Activated naive CD4-positive, alpha-beta T cell (primary cell): ENCODE measurements at places on chromosomes 13 and 19.

- no peak for DNase-seq
Measured at GRCh38 chr19:57708641-57709361, at the start of gene ZNF154. ZNF154 (minus strand) TSS chr19:57709204; CDS start chr19:57708971, 233 bp downstream.

GRCh38 chr19:14031719-14032480 lies at the start of gene IL27RA:
IL27RA (plus strand) TSS chr19:14031762; CDS start chr19:14031873, 111 bp downstream.
- DNase-seq: peak; percentile 76

- no peak for DNase-seq
Measured at GRCh38 chr13:60356970-60357369, 40.0 kb upstream of the TDRD3 start.

DNA sequence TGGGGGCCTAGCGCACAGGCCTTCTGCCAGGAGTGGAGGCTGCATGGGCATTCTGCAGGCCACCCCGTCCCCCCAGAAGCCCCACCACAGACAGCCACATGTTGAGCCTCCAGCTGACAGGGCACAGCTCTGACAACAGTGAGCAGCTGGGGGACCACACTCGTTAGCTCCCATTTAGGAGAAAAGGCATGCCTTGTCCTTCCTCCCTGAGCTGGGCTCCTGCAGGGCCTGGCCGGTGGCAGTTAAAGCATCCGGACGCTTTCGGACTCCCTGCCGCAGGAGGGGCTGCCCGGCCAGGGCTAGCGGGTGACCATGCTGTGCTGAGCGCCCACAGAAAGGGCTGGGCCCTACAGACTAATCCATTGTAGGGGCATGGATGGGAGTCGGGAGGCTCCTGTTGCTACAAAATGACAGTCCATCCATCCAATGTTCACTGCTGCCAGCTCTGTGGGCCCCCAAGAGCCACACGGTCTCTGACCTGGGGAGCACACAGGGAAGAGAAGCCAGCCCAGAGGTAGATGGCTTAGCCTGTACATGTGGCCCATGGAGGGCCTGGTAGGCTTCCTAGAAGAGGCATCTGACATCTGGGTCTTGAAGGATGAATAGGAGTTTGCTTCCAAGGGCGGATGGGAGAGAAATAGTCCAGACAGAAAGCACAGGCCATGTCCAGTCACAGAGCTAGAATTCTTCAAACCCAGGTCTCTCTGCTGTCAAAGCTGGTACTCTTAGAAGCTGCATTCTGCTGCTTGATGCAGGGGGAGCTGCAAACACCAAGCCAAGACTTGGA lies 116.5 kb upstream of the VSTM2B start:
- DNase-seq: no peak

GRCh38 chr13:46893798-46894560 lies 2.9 kb downstream of the HTR2A start:
- DNase-seq: peak; percentile 57

DNA sequence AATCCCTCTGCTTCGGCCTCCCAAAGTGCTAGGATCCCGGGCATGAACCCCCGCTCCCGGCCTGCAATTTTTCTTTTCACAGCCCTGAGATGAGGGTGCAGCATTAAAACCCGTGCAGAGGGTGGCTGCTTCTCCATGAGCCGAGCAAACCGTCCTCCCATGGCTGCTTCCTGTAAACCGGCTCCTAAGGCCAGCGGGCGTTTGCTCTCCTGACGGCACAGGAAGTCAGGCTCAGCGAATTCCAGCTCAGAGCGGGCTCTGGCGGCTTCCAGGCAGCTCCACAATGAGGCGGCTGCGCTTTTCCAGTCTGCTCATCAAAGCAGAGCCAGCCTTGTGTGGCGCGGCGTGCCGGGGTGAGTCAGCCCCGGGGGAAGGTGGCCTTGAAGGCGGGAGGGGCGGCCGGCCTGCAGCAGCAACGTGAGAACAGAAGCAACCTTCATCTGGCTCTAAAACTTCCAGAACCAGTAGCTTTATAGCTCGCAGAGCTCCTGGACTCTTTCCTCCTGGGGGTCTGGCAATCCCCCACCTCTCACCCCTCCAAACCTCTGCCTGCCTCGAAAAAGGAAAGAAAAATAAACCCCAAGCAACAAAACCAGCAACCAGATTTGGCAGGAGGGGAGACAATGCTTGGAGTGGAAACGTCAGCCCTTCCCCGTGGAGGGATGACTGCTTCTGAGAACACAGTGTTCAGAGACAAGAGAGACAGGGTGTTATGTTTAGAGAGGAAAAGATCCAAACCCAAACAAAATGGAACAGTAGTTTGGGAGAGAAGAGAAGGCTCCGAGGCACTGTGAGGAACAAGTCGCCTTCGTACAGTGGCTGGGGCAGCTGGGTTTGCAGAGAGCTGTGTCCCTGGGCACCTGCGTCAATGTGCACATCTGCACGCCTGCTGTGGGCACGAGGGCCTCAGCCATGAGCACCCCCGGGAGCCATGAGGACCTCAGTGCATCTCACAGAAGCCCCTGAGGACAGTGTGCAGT lies 67.8 kb downstream of the GADD45B start:
- peak; percentile 31 for DNase-seq

DNA sequence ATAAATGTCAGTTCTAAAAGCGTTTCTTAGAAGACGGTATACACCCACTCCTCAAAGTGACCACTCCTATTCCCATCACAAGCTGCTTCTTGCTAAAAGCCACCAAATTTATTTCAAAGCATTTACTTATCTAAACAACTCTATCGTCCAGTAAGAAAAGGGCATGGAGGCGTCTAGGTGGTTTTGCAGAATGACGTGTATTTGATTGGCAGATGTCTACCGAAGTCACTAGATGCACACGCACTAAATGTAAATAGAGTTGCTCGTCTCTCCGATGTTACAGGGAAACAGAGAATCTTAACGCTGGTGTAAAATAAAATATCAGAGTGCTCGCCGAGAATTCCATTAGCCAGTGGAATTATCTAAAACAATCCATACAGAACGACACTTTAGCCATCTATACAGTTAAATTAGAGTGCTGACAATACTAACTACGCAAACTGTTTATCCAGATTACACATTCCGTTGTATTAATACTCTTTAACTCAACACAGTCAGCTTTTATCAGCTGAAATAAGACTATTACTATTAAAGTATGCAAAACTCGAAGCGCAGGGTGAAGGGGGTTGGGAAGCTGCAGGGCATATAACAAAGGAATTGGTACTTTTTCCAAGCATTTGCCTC lies 1.9 kb downstream of the KLF12 start:
- DNase-seq: no peak

DNA sequence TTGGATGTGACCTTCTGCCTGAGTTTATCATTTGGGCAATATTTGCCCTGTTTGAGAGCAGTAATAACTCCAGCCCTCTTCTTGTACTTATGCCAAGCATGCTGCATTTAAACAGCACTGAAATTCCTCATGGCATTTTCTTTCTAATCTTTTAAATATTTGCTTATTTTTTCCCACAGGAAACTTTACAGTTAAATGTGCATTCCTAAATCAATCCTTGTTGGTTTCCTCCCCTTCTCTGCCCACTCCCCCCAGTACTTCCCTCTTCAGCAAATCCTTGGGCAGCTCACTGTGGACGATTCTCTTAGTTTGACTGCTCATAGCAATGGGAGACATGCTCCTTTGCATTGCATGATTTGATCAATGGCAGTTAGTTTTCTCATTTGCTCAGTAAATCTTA lies 68.7 kb downstream of the RAP2A start:
- DNase-seq: no peak

- no peak for DNase-seq
Measured at GRCh38 chr13:60945396-60945795, 470.3 kb downstream of the PCDH20 start.

DNA sequence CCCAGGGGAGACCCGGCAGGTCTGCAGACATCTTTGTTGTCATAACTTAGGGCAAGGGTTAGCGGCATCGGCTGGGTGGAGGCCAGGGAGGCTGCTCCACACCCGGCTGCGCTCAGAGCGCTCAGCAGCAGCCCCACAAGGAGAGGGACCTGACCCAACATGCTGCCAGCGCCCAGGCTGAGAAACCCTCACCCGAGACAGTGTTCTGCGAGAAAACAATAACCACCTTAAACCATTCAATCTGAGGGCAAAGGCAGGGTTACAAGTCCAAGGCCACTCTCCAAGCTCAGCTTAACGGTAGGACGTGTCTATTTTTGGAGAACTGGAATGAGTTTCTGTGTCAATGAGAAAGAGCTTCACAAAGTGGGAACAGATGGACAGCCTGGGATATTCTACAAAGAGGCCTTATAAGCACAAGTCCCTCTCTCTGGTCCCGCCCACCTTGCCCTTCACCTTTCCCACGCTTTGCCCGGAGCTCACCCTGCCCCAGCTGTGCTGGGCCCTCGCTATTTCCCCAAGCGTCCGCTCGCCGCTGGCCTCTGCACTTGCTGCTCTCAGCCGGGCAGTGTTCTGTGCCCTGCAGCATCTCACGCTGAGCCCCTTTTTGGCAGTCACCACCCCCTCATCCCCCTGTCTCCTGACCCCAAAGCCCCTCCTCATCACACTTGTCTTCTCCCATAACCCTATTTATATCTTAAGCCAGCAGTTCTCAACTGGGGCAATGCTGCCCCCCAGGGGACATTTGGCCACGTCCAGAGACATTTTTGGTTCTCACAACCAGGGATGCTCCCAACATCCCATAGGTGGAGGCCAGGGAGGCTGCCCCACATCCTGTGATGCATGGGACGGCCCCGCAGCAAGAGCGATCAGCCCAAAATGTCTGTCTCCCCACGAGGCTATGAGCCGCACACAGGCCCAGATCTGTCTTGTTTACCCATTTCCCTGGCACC lies 17.6 kb downstream of the PPP1R12C start:
- DNase-seq: no peak

DNA sequence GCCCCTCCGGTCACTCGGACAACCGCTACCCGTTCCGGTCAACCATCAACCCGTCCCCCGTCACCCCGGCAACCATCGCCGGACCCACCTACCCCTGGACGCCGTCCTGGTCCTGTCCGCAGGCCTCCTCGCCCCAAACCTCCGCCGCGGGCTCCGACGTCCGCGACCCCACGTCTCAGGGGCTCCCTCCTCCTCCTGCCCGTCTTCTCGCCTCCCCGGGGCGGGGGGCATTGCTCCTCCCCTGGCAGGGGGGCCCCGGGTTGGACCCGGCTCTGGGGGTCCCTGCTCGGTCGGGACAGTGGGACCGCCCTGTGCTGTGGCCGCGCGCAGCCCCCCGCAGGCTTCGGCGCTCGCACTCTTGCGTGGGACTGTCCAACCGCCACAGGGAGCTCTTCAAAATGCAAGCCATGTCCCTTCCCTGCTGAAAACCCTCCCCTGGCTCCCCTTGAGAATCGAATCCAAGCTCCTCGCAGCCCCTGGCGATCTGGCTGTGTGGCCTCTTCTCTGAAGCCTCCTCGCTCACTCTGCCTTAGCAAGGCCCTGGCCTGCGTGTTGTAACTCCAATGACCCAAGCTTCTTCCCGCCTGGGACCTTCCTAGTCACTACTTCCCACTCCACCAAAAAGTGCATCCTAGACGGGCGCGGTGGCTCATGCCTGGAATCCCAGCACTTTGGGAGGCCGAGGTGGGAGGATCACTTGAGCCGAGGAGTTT lies 8.4 kb downstream of the EPHX3 start:
- no peak for DNase-seq

DNA sequence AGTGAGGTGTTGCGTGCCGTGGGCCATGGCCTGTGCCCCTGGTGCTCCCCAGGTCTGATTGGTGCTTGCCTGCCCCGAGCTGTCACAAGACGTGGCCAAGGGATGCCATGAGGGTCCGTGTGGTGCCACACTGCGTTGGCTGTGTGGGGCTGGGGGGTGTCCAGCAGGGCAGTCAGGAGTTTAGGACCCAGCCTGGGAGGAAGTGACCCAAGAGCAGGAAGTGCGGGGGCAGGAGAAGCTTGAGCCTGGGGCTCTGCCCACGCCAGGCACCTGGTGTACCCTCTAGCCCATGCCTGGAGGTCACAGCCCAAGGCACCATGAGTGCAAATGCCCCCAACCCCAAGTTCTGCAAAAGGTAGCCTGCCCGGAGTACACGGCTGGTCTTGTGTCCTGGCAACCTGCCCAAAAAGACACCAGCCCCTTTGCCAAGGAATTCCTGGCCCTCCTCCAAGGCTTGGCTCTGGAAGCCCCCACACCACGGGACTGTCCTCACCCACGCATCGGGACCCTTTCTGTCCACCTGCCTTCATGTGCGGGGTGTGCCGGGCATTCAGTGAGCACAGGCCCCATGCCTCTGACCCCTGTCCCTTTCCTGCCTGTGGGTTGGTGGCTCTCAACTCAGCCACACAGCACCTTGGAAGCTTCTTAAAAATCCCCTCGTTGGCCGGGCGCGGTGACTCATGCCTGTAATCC lies 24.9 kb downstream of the MPND start:
- DNase-seq: no peak

GRCh38 chr13:76958841-76959432 lies 10.6 kb downstream of the ACOD1 start:
- no peak for DNase-seq

GRCh38 chr13:94053986-94054593 lies 425.4 kb downstream of the DCT start:
- no peak for DNase-seq

DNA sequence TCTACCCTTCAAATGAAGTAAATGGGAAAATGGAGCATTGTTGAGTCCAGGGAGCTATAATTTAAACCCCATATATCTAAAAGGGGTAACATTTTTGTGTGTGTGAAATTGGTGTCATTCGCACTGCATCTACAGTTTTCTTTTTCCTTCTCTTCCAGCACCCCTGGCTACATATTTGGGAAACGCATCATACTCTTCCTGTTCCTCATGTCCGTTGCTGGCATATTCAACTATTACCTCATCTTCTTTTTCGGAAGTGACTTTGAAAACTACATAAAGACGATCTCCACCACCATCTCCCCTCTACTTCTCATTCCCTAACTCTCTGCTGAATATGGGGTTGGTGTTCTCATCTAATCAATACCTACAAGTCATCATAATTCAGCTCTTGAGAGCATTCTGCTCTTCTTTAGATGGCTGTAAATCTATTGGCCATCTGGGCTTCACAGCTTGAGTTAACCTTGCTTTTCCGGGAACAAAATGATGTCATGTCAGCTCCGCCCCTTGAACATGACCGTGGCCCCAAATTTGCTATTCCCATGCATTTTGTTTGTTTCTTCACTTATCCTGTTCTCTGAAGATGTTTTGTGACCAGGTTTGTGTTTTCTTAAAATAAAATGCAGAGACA lies 28.6 kb downstream of the ALOX5AP start:
- no peak for DNase-seq

- DNase-seq: no peak
Measured at GRCh38 chr13:112796190-112796915, 106.5 kb downstream of the ATP11A start.

- no peak for DNase-seq
Measured at GRCh38 chr13:34620074-34620850, 321.8 kb upstream of the NBEA start.

DNA sequence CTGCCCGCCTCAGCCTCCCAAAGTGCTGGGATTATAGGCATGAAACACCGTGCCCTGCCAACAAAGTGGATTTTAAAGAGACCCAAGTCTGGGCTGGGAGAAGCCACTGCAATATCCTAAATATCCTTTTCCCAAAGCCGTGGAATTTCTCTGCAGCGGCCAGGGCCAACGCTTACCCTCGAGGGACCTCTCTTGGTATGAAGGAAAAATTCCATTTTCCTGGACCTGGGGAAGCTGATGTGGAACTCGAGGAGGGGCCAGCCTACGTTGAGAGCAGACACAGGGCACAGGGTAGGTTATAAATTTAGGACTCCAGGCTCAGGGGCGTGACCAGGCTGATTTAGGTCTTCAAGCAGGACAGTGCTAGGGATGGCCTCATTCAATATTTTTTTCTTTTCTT lies 17.7 kb upstream of the UPF1 start:
- DNase-seq: no peak
